ENCODE measurements at places on chromosomes 12 and 14.

DNA sequence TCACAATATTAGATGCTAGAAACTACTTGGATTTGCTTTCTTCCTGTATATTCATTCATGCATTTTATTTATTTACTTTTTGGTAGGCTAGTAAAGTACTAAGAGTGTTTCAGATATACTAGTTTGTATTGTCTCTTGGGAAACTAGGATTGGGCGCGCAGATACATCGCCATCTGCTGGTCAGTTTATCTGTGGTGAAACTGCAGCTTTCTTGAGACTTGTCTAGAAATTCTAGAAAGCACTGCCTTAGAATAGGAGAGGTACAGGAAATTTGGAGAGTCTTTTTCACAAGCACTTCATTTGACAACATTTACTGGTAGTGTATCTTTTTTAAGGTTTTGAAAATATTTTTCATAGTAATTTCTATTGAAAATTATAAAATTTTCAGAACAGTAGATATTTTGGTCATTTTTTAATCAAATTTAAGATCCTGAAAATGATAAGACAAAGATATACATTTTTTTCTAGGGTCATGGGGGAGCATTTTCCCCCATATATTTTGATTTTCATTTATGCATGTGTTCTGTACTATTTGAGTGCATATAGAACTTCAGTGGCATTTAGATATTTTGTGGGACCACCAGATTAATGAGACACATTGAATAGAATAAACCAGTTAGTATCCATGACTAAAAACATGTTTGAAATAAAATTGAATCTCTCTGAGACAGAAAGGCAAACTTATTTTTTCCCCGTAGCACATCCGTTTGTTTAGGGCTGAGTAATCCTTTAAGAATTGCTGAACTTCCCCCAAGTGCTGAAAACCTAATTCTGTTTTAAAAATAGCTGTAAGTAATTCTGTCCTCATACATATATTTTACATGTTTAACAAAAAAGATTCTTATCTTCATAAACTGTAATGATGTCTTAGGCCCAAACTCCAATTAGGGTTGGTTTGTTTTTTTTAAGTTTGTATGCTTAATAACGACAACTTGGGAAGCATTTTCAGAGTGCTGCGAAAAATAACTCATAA, 44.5 kb downstream of the SLC38A6 start:
- DNase-seq: peak; percentile 18

DNA sequence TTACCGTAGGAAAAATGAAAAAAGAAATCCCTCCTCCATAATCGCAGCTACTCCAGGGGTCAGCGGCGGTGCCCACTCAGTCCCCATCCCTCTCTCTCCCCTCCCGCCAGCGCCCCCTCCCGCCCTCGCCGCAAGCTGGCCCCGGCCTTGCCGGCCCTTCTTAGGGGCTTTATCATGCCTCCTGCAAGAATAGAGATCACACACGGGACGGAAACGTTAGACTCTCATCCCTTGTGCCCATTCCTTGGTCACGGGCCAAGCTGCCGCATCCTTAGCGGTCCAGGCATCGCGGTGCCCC, 692 bp upstream of the COX14 start:
- DNase-seq: no peak

DNA sequence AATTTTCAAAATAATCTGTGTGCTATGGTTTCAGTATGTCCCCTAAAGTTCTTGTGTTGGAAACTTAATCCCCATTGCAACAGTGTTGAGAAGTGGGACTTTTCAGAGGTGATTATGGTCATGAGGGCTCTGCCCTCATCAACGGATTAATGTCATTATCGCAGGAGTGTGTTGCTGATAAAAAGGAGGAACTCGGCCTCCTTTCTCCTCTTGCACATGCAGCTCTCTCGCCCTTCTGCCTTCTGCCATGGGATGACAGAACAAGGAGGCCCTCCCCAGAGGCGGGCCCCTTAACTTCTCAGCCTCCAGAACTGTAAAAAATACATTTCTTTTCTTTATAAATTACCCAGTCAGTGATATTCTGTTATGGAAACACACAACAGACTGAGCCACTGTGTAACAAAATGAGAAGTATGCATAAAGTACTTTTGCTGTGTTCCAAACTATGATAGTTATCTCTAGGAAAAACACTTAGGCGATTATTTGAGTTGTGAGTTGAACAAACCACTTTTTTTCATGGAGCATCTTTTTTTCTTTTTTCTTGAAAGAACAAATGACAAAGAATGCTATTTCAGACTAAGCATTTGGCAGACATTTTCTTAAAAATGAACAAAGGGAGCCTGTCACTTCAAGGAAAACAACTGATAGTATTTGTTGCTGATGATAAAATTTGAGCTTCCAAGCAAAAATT, 134.8 kb upstream of the FUT8 start:
- no peak for DNase-seq

DNA sequence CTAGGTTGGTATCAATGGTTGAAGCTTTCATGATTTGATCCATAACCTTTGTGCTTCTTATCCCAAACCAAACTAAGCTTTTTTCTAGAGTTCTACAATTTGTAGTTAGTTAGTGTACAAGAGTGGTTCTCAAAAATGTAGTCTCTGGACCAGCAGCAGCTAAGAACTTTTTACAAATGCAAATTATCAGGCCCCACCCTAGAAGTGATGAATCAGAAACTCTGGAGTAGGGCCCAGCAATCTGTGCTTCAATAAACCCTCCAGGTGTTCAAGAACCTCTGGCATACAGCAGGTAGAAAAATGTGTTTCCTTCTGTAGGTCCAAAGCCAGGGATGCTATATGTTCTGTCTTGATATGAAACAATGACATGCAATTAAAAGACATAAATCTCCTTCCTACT, 26.1 kb upstream of the ACTR6 start:
- DNase-seq: no peak

- no peak for DNase-seq
Measured at GRCh38 chr14:100727086-100727872, 587 bp downstream of the DLK1 start.

DNA sequence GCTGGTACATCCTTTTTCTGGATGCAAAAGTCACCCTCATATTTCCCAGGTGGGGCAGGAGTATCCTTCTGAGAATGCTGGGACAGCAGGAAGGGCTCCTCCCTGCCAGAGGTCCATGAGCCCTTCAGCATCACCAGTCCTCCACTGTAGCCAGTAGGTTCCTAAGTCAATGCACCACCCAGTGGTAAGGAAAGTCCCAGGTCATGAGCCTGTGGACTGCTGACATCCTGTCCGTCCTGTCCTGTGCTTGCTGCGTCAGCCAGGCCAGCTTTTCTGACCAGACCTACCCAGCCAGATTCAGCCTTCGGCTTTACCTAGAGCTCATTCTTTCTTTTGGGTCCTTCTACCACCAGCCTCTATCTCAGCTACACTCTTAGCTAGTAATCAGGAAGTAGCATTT, 23.0 kb upstream of the ACTN1 start:
- no peak for DNase-seq

GRCh38 chr12:118358612-118359540, 13.8 kb downstream of the TAOK3 start:
- no peak for DNase-seq

DNA sequence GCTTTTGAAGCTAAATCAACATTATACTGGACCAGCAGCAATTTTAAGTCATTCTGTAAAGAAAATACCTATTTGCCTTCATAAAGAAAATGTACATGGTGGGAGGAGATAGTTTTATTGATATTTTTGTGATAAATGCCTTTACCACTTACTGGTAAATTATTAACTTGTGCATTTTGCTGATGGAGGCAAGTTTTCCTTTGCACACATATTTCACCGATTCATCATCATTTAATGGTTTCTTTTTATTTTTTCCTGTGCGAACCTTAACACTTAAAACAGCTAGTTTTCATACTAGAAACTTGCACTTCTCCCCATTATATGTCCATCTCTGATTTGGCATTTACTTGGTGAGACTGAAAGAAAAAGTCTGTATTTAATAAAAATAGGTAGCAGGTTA, 239.3 kb downstream of the TRHDE start:
- DNase-seq: no peak

GRCh38 chr14:90782892-90783291, 33.3 kb downstream of the TTC7B start:
- DNase-seq: no peak

DNA sequence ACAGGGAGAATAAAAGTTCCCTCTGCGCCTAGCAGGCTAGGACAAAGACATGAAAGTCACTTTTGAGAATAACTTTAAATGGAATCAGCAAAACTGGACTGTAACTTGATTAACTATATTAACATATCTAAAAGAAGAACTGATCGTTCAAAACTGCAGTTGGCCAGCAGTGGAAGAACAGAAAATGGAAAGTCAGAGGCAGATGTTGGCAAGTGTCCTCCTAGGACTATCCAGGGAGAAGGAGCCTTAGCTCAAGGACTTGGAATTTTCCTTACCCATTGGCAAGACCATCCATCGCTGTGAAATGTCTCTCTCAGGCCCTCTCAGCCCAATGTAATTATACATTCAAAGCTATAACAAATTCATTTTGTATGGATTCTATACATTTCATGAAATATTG, 419.7 kb downstream of the ATP23 start:
- DNase-seq: no peak

- peak; percentile 26 for DNase-seq
Measured at GRCh38 chr12:27733052-27733656, 22.5 kb downstream of the MRPS35 start.

- no peak for DNase-seq
Measured at GRCh38 chr12:5433081-5433844, 1.4 kb downstream of the NTF3 start.

DNA sequence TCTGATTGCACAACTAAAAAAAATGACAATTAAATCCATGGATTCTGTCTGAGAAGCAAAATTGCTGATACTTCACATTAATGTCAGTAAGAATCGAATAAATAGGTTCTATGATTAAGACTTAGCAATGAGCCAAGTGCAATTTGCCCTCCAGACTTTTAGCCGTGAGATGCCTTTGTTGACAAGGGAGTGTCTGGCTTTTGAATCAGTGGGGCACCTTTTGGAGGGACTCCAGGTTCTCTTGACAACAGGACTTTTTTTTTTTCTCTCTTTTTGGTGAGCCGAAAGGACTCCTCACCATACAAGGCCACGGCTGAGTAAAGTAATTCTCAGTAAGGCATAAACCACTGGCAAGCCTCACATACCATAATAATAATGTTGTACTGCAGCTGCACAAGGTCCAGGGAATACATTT, 4.7 kb upstream of the MDM1 start:
- no peak for DNase-seq

DNA sequence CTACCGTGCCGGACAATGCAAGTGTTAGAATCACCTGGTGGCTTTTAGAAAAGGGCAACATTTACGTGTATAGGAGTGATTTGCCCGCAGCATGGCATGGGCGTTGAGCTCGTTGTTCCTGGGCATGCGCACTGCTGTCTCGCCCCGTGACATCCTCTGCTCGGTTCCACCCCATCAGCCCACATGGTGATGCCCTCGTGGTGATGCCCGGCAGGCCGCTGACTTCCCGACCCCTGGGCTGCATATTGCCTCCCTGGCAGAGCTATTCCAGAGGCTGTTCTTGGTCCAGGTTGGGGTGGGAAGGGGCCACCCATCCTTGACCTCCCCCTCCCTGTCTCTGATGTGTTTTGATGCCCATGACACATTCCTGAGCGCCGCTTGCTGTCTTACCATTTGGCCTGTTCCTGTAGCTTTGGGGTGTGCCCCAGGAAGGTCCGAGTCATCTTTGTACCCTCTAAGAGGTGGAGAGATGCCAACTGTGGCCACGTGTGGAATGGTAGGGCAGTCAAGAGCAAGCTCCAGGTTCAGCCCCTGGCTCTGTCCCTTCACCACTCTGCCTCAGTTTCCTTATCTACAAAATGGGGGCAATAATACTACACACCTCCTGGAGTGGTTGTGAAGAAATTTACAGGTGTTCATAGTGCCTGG, 4.8 kb downstream of the HIP1R start:
- DNase-seq: no peak

DNA sequence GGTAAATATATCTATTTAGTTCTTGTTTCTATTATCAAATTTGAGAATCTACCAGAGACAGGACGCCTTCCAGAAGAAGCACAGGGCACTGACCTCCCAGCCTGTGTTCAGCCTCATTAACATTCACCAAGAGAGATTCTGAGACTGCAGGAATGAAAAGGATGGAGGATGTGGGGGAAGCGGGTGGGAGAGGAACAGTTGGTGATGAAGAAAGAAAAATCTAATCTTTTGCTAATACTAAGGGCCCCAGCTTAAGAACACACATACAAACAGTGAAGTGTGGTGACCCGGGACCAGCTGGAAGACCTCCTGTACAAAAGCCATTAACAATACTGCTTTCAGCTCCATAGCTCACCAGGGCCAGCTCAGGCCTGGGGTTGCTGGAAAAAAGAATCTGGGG, 160.5 kb downstream of the NUAK1 start:
- DNase-seq: no peak

DNA sequence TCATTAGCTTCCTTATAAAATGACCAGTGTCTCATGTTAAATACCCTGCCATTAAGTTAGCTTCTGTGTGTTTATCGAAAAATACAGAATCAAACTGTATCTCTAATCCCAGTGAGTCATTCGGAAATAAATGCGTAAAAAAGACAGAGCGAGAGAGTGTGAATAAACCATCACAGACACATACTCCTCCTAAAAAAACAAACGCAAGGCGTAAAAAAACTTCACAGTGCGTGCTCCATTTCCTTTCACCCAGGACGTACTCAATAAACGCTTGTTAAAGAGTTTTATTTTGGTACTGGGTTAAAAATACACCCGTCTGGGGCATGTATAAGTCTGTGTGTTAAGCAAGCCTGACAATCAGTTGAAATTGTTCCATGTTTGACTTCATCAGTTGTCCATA, 58.8 kb upstream of the ISM2 start:
- no peak for DNase-seq

DNA sequence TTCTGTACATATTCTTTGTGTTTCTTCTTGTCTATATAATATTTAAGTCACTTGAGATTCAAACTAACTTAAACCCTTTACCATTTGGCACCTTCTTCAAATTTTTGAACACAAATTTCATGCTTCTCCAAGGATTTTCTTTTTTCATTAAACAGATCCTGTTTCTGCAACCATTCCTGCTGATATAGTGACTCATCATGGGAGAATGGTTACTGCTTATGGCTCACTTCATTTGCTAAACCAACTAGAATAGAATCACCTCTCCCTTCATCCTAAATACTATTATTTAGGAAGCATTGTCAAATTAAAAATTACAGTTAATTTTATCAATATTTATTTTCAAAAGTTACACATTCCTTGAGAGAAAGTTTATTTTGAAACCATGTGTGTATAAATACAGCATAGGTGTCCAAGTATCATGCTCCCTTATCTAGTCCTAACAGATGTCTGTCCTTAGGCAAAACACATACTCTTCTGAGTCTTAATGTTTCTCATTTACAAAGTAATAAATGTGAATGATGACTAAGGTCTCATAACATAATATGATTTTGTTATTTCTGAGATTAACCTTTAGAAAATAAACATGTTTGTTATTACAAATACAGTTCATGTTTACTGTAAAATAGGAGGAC, 40.7 kb downstream of the PLCZ1 start:
- no peak for DNase-seq

- peak; percentile 2 for DNase-seq
Measured at GRCh38 chr12:101670007-101670671, 27.3 kb upstream of the CHPT1 start.

- DNase-seq: no peak
Measured at GRCh38 chr12:27576667-27577347, 52.8 kb downstream of the PPFIBP1 start.

- no peak for DNase-seq
Measured at GRCh38 chr12:3732901-3733300, 20.0 kb downstream of the CRACR2A start.

GRCh38 chr12:67413577-67413976, 144.4 kb downstream of the CAND1 start:
- DNase-seq: no peak

- DNase-seq: no peak
Measured at GRCh38 chr12:120069278-120069677, 47.3 kb downstream of the RAB35 start.

All from stimulated activated CD4-positive, alpha-beta T cell treated with anti-CD3 and anti-CD28 coated beads, Interleukin-4, amount 100 ng/mL, for 4 hours (primary cell).